ENCODE measurements at places on chromosomes 7 and 10.

GRCh38 chr7:158313931-158314330, 273.7 kb downstream of the PTPRN2 start:
- no peak for DNase-seq

DNA sequence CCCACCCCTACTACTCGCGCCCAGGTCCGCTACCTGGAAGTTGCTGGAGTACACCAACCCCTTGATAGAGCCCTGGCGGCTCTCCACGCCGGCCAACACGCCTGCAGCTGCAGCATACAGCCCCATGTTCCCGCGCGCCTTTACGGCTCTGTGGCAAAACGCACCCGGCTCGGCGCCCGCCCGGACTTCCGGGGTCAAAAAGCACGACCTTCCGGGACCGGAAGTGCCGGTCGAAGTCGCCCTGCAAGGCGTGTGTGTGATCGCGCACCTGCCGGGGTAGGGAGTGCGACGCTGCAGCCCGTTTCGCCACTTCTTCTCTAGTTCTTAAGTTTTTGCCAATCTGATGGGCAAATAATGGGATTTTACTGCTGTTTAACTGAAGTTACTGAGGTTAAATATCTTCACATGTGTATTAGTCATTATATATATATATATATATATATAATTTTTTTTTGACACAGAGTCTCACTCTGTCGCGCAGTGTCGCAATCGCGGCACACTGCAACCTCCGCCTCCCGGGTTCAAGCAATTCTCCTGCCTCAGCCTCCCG, at the start of gene NSUN5:
Gene NSUN5, minus strand, starts transcription at position 162 of the 550 bp plus-strand sequence. Its CDS starts 36 bp downstream, at position 126.
- peak; percentile 93 for DNase-seq

DNA sequence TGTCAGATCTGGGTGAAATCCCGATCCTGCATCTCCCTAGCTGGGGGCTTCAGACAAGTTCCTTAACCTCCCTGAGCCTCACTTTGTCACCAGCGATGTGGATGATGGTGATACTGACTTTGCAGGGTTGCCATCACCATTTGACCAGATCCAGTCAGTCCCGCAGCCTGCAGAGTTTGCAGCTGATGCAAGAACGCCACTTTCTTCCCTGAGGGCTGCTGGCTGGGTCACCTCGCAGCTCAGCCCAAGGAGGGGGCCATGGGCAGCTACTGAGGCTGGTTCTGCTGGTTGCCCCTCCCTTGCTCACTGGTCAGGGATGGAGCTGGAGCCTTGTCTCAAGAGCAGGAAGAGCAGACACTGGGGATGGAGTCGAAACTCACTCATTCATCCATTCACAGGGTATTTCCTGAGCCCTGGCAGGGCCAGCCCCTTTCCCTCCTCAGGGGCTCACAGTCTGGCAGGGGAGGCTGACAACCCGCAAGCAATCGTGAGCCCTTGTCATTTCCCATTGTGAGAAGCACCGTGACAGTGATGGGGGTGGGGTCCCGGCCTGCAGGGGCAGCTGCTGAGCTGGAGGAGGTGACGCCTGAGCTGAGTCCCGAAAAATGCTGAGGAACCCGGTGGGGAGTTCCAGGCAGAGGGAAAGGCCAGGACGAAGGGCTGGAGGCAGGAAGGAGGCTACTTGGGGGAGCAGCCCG, 111.1 kb upstream of the TCF7L2 start:
- DNase-seq = no peak

DNA sequence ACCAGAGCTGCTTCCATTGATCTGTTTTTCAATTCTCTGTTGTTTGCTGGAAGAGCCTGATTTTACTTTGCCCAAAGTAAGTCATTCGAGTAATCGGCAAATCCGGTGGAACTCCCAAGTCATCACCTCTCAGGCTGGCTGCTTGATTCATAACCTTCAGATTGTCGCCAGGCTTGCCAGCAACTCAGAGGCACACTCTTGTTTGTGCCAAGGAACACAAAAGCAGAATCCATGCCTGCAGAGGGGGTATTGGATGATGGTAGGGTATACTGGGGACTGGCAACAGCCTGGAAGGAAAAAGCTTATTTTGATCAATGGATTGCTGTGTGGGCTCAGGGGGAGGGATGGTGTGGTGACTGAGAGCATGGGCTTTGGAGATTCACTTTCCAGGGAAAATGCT, 542.4 kb downstream of the SORCS3 start:
- DNase-seq = no peak

DNA sequence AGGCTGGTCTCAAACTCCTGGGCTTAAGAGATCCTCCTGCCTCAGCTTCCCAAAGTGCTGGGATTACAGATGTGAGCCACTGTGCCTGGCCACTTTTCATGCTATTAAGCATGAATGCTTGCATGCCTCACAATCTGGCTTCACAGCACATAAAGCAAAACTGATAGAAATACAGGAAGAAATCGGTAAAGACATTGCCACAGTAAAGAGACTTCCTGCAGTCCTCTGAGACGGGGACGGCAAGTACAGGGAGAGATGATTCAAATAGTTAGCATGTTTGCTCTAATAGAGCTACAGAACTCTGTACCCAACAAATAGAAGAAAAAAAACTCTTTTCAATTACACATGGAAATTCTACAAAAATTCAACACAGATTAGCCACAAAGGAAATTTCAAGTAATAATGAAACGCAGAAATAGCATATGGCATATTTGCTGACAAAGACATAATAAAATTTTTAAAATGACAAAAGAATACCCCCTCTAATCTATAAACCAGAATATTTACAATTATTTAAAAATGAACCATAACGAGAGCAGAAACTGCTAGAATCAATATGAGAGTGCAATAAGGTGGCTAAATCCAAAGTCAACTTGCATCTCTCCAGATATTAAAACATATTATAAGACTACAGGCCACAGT, 32.3 kb downstream of the CARD11 start:
- DNase-seq = no peak

- no peak for DNase-seq
These were observed 124.8 kb upstream of the RPA3 start for GRCh38 chr7:7843240-7843639.

GRCh38 chr7:100719523-100720278, 567 bp upstream of the EPO start:
- DNase-seq = no peak

DNA sequence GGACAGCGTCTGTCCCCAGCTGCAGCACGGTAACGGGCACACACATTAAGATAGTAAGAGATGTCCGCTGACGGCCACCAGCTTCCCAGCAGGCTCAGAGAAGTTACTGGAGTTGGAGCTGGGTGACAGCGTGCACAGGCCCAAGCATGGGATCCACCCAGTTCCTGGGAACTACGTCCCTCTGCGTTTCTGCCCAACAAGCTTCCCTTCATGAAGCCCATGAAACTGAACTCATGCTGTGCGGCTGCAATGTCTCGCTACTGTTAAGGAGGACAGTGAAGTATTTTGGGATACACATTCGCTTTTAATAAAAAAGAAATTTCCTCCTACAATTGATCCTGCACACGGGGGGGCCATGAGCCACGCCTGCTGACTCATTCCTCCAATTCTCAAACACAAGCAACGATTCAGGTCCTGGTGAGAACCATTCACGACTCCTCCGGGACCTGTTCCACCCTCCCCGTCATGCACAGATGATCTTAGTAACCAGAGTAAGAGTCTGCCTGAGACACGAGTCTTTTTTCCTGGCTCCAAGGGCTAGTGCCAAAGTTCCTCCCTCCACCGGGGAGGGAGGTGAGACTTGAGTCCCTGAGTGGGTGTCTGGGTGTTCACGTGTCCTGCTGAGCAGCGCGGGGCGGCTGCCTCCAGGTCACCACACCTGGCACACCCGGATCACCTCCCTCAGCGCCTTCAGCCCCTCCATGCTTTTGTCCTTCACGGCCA, 2.6 kb downstream of the PSMG3 start:
- no peak for DNase-seq

DNA sequence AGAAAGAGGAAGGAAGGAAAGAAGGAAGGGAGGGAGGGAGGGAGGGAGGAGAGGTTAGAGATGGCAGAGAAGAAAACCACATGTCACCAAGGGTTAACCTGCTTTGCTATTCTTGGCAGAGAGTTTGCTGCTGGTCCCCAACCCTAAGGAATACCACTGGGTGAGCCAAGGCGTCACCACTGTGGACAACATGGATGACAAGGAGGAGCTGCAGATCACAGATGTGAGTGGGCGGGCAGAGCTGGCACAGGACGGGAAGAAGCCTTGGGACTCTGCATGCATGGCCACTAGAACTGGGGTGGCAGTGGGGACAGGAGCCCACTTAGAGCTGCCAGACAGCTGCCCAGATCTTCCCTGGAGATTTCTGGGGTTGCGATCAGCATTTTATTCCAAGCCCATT, 17.2 kb upstream of the MYH16 start:
- no peak for DNase-seq
